ENCODE measurements at places on chromosomes 11 and 22.

- no peak for DNase-seq
Observed at GRCh38 chr11:76256448-76256847, 50.1 kb upstream of the WNT11 start.

DNA sequence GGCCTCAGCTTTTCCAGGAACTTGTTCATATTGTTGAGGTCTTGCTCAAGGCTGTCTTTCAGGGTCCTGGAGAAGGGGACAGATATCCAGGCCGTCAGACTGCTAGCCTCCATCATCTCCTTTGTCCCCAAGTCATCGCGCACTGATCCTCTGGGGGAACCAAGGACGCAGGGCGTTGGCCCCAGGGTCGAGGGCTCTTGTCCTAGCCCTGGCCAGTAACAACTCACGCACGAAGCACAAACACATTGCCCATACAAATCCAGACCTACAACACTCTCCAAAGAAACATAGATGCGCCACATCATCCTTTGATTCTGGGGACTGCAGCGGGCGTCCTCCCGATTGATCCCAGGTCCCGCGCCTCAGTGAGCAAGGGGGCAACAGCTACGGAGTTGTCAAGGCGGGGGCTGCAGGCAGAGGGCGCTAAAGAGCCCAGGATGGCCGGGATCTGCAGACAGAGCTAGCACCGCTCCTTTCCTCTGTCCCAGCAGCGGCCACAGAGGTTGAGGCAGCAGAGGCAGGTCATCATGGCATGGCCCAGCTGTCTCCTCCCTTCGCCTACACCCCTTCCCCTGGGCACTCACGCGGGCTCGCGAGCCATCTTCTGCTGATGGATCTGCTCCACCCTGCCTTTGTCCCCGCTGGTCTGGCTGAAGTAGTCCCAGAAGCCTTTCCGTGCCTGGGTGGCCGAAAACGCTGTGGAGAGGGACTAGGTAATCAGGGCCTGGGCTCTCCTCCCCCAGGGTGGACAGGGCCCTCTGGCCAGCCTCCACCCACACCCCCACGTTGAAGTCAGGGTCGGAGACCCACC is 472 bp downstream of the APOA5 start:
- DNase-seq: peak; percentile 84

- no peak for DNase-seq
Observed at GRCh38 chr22:22181341-22181850, 63.2 kb upstream of the VPREB1 start.

DNA sequence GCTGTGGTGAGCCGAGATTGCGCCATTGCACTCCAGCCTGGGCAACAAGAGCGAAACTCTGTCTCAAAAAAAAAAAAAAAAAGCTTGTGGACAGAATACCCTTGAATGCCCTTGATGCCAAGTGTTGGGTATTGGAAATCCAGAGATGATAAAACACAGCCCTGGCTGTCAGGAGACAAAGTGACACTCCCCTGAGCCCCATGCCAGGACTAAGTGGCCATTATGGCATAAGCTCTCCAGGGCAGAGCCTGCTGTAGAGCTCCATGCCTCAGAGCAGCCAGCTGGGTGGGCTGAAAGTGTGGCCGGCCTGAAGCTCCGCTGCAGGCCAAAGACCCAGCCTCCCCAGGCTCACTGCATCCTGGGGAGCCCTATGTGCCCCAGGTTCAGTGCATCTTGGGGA is 4.9 kb downstream of the RNF215 start:
- DNase-seq: no peak

GRCh38 chr11:70183483-70184176 is 19.5 kb upstream of the FADD start:
- DNase-seq: peak; percentile 34

- DNase-seq: no peak
Observed at GRCh38 chr11:78572394-78572793, 2.3 kb downstream of the NARS2 start.

DNA sequence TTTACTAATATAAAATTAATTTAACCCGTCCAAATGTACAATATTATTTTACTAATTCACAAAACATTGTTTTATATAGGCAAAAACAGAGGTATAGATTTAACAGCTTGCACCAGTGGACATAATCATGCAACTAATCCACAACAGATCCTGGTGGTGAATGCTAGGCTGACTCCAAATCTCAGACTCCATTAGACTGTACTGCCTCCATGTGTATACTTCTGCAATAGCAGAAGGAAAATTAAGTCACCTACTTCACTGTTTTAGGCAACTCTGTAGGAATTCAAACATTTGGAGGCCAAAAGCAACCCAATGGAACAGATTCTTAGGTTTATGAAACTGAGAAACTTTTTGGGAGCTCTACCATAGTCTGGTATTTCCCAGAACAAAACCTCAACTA is 30.0 kb upstream of the RAB39A start:
- DNase-seq: no peak

- no peak for DNase-seq
Observed at GRCh38 chr11:77111277-77111676, 8.6 kb downstream of the OMP start.

DNA sequence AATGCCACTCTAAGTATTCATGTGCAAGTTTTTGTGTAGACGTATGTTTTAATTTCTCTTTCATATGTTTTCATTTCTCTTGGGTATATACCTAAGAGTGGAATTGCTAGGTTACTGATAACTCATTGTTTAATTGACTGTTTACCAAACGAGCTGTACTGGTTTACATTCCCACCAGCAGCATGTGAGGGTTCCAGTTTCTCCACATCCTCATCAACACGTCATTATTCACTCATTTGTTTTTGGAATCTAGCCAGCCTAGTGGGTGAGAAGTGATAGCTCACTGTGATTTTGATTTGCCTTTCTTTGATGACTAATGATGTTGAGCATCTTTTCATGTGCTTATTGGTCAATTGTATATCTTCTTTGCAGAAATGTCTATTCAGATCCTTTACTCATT is 4.0 kb downstream of the ANKRD13D start:
- DNase-seq: no peak

GRCh38 chr11:105929084-105929955 is 92.7 kb downstream of the MSANTD4 start:
- DNase-seq: no peak

- DNase-seq: no peak
Observed at GRCh38 chr11:25483915-25484635, 847.9 kb upstream of the ANO3 start.

- DNase-seq: no peak
Observed at GRCh38 chr11:41320238-41320637, 139.2 kb downstream of the LRRC4C start.

GRCh38 chr11:130428316-130429119 is at the start of gene ADAMTS8:
Gene ADAMTS8 (minus strand): TSS chr11:130428609. CDS start chr11:130428286, 323 bp downstream.
- no peak for DNase-seq

DNA sequence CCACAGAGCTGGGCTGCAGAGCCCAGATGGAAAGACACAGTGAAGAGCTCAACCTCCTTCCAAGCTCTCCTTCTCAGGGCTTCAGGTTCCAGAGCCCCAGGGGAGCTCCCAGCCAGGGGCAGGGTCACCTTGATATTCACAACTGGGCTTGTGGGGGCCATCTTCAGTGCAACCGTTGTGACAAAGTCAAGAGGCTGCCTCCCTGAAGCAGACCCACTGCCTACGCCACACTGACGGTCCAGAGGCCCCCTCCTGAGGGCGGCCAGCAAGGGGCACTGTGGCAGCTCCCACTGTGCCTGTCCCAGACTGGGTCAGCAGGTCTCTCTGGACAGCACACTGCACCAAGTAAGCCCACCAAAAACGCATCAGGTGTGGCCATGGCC is 84.1 kb downstream of the DGCR2 start:
- no peak for DNase-seq

DNA sequence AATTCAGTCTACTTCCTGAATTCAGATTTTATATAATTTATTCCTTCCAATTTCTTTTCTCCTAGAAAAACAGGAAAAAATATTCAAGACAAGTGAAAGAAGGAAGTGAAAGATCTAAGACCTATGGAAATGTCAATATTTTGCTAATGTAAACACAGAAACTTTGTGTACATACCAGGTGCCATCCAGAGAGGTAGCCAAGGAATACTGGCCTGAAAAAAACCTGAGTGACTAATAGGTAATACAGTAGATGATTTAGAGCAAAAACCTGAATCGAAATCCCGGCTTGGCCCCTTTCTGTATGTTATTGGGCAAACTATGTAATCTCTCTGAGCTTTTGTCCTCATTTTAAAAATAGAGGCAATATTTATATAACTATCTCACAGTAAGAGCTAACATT is 59.2 kb upstream of the FSHB start:
- DNase-seq: no peak

GRCh38 chr11:71080239-71081097 is 171.9 kb downstream of the SHANK2 start:
- peak; percentile 78 for DNase-seq

DNA sequence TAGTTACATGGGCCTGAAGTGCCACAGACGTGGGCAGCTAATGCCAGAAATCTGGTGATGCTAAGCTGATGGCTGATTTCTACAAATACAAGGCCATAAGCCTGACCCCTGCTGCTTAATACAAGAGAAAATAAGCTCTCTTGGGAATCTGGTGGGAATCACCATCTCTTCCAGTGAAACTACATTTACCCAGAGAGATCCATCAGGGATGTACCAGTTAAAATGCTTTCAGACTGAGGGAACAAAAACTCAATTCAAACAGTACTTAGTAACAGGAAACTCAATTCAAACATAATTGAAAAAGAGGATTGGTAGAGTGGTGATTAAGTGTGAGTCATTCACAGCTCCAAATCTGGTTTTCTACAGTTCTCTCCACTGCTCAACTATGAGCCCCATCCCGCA is 1.7 kb upstream of the CAVIN3 start:
- DNase-seq: no peak

GRCh38 chr11:114277637-114278341 is 18.4 kb upstream of the NNMT start:
- no peak for DNase-seq

GRCh38 chr11:47983464-47984397 is 3.4 kb downstream of the PTPRJ start:
- DNase-seq: no peak

DNA sequence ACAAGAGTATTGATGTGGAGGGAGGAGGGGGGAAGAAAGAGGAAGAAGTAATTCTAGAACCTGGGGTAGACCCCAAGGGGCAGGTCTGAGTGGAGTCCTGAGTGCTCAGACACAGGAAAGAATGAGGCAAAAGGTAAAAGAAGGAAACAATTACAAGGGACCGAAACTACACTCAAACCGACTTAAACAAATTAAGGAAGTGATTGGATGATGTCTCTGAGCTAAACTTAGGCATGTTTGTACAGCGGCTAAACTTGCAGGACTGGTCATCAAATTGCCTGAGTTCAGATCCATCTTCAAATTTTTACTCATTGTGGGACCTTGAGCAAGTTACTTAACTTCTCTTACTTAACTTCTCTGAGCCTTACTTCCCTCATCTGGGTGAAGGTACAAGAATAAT is 86.3 kb upstream of the LRRC55 start:
- no peak for DNase-seq

GRCh38 chr22:40975366-40975765 is 24.2 kb downstream of the RBX1 start:
- no peak for DNase-seq

GRCh38 chr11:106389101-106389500 is 311.6 kb downstream of the AASDHPPT start:
- DNase-seq: no peak

DNA sequence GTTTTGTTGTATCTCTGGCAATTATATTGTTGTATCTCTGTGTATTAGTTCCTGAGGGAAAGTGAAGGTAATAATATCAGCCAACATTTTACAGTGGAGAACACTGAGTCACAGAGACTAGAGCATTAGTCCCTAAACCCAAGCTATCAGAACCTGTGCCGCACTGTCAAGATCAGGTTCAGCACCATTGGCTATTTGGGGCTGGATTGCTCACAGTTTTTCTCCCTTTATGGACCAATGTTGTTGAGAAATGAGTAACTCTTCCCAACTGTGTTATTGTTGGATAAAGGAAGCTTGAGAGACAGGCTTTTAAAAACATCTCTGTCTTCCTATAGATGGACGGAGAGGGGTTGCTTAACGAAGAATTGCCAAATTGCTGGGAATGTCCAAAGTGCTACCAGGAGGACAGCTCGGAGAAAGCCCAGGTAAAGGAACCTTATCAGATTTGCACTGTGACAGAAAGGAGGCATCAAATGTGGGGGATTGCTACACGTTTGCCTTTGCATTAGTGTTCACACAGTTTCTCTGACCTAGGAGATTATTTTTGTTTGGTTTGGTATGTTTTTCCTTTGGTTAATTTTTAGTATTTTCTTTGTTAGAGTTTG is 18.2 kb upstream of the GRK2 start:
- no peak for DNase-seq

- no peak for DNase-seq
Observed at GRCh38 chr22:41813726-41814410, 13.4 kb downstream of the CCDC134 start.

- no peak for DNase-seq
Observed at GRCh38 chr11:57982776-57983175, 40.9 kb upstream of the OR9Q1 start.

GRCh38 chr11:29989174-29989970 is 27.5 kb downstream of the KCNA4 start:
- no peak for DNase-seq

DNA sequence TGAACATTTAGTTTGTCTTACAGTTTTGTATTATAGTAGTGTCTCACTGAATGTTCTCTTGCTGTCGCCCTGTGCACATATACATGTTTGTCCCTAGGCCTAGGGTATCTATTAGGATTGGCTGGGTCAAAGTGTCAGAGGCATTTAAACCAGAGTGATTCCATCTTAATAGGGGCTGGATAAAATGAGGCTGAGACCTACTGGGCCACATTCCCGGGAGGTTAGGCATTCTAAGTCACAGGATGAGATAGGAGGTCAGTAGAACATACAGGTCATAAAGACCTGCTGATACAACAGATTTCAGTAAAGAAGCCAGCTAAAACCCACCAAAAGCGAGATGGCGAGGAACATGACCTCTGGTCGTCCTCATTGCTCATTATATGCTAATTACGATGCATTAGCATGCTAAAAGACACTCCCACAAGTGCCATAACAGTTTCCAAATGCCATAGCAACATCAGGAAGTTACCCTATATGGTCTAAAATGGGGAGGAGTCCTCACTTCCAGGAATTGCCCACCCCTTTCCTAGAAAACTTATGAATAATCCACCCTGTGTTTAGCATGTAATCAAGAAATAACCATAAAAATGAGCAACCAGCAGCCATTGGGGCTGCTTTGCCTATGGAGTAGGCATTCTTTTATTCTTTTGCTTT is 82.6 kb downstream of the LDLRAD3 start:
- no peak for DNase-seq

GRCh38 chr22:46578251-46578823 is 40.9 kb upstream of the CELSR1 start:
- DNase-seq: no peak

GRCh38 chr22:22890085-22890484 is 2.5 kb downstream of the IGLL5 start:
- DNase-seq: no peak

GRCh38 chr22:38429499-38430068 is 25.4 kb downstream of the KCNJ4 start:
- no peak for DNase-seq

DNA sequence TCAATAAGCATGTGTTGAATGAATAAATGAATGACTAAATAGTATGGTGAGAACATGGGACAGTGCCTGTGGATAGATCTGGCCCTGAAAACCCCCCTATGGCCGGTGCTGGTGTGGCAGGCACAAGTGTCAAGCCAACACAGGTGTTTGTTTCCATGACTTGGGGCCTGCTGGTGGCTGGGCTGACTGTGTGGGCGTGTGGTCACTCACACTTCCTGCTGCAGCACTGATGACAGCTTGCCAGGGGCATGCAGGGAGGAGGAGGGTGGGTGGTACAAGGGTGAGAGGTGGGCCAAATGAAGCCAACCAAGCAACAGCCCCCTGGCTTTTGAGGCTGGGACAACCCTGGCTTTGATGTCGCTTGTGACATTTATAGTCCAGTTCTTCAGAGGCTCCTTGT is 30.3 kb upstream of the ABCC8 start:
- no peak for DNase-seq

All from body of pancreas (tissue), 4 donors.